ENCODE measurements at places on chromosomes 2 and 18.

GRCh38 chr2:70526126-70526525 lies 27.5 kb downstream of the TGFA start:
- no peak for DNase-seq

- DNase-seq, result no peak
Measured at GRCh38 chr2:181523756-181524155, 66.6 kb downstream of the ITGA4 start.

- no peak for DNase-seq
Measured at GRCh38 chr18:25326361-25326952, 25.5 kb downstream of the ZNF521 start.

- no peak for DNase-seq
Measured at GRCh38 chr2:17821535-17822444, 5.5 kb downstream of the MSGN1 start.

DNA sequence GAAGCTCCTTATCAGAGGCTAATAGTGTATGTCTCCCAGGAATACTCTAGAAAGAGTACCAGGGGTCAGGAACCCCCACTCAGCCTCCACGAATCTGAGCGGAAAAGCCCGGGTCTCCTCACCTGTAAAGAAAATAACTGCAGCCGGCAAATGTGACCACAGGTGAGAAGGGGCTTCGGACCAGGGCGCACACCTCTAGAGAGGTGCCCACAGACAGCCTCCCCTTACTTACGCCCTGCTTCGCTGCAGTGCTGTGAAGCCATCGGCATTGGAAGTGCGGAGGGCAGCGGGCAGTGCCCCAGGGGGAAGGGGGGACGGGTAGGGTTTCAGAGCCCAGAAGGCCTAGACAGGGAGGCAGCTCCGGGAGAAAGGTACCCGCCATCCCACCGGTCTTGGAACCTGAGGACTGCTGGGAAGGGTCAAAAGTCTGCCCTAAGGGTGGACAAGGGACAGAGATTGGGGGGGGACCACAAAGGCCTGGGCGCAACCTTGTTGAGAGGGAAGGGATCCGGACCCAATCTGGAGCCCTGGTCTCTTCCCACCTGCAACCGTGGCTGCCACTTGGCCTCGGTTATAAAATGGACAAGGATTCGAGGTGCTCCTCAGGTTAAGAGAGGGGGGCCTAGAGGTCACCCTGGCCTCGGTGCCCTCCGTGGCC lies 642 bp upstream of the STEAP3 start:
- no peak for DNase-seq

Measured in posterior cingulate gyrus (tissue), 11 donors.